ENCODE measurements at places on chromosomes 1 and 21.

DNA sequence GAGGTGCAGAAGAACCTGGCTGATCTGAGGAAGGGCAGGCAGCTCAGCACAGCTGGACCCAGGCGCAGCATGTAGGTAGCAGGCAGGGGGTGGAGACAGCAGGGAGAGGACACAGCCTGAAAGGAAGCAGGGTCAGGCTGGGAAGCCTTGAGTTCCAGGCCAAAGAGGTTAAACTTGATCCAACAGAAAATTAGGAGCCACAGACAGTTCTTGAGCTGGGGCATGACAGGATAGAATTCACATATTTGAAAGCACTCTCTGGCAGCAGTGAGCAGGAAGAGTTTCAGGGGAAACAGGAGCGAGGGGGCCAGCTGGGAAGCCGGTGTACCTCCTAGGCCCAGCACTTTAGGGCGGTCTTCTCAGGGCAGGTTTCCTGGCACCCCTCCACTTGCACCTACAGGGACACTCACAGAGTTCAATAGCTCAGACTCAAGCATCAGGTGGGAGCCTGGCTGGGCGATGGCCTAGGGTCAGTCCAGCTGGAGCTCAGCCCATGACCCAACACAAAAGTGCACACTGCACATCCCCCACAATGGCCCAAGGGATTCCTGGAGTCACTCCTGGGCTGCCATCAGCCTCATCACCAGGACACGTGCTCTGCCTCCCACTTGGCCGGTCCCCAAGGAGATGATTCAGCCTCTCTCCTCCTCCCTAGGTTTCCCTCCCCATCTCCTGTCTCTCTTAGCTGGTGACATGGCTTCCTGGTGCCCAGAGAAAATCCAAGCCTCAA lies 22.7 kb downstream of the MATN1 start:
- no peak for DNase-seq

DNA sequence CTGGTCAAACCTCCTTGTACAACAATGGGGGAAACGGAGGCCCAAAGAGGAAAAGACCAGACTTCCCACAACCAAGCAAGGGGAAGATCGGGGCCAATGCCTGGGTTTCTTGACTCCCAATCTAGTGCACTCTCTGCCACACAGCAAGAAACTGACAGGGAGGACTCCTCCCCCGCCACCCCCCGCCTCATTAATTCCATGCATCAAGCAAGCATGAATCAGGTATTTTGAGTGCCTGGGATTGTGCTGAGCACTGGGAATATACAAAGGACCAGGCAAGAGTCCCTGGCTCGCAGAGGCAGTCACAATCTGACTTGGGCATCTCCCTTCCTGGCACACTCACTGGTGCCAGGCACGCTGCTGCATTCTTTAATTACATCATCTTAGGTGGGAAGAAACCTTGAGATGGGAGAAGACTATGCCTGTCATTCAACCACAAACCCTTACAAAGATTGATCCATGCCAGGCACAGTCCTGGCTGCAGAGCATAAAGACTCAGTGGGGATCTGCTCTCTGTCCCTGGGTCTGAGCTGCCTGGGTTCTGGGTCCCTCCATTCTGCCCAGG lies 4.4 kb upstream of the KCNC4 start:
- DNase-seq: no peak

- peak; percentile 87 for DNase-seq
These were observed 155.0 kb upstream of the EDN2 start for GRCh38 chr1:41639332-41639936.

- peak; percentile 75 for DNase-seq
These were observed 43.7 kb downstream of the MRPL39 start for GRCh38 chr21:25563361-25564116.

- DNase-seq: no peak
These were observed at the start of gene CSF3R for GRCh38 chr1:36482724-36483388. Gene CSF3R, minus strand, starts transcription at chr1:36482913. Its CDS starts 3,417 bp downstream, at chr1:36479496.

GRCh38 chr1:228306275-228307217 lies 98.7 kb downstream of the OBSCN start:
- DNase-seq: no peak

DNA sequence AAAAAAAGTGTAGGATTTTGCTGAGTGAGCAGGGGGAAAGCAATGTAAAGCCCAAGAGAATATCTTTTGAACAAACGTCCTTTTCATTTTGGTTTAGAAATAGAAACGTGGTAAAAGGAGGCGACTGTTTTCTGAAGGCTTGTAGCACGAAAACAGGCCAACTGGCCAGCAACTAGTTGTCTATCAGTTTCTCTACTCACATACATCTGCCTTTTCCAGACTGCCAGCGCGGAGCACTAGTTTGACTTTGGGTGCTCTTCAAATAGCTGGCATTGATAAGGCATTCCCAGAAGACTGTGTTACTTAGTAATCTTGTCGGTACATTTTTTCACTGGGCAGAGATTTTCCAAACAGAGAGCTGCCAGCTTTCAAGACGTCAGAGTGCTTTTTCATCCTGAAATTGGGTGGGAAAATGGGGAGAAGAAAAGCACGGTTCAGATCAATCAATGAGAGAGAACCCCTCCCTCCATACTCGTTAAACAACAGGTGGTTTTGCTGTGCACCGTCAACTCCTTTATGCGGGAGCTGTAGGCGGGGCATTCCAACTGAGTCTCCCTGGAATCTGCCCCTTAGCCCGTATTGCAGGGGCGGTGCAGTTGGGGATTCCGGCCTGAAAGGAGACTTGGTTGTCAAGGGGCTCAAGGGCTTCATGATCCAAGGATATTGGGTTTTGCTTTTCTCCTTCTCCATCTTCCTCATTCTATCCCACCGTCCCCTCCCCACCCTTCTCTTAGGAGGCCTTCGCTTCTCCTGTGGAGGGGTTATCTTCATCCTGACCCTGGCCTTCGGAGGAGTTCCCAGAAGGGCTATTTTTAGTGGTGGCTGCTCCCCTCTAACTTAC lies 884 bp upstream of the LRRC8C start:
- DNase-seq: no peak

DNA sequence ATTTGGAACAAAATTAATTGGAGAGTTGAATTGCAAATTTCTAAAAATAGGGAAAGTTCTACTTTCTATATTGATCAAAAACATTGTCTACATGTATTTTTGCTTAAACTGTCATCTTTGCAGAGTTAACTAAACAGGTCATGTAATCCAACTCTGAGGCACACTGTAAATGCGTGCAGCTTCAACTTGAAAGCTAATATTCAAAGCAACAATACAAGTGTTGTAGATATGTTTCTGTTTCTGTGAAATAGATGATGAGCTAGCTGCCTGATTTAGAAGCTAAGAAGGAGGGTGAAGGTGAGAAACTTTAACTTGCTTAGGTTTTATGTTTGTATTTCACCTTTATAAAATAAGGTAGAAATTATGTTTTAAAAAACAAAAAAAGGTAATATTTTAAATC lies 77.2 kb downstream of the IVNS1ABP start:
- no peak for DNase-seq

DNA sequence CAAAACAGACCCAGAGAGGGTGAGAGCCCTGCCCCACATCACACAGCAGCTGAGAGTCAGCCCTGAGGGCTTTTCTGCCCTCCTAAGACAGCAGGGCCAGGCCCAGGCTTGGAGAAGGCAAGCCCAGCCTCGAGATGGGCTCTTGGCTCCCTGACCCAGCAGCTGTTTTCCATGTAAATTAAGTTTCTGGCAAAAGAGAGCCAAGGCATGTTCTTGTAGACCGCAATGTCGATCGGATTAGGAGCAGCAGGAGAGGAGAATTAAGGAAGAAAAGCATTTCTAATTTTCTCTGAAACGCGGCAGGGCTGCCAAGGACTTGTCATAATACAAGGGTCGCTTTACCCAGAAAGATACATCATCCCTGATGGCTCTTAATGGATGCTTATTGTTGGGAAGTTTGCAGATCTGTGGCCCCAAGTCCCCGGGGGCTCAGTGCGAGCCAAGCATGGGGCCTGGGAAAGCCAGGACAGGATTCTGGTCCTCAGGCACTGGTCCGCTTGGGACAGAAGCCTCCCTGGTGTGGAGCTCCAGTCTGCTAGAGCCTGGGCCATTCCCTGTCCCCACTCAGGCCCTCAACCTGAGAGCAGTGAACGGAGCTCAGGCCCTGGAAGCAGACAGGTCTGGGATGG lies 62.8 kb downstream of the DMRTB1 start:
- no peak for DNase-seq

DNA sequence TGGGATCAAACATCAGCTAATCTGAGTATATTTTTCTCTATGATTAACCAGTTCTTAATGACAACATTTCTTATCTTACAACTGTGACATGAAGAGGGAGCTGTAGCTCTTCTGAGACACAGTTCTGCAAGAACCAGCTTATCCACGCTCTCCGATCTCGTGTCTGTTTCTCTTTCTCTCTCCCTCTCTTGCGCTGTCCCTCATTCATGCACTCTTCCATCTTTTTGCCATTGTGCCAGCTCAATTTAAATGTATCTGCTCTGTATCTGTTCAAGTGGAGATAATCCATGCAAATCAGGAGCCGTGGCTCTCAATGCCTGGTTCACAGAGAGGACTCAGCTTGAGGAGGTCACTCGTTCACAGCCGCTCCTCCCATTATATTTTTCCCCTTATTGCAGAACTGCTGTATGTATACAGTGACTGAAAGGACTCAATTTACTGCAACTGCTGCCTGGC lies 494.7 kb upstream of the ADGRL2 start:
- DNase-seq: no peak

DNA sequence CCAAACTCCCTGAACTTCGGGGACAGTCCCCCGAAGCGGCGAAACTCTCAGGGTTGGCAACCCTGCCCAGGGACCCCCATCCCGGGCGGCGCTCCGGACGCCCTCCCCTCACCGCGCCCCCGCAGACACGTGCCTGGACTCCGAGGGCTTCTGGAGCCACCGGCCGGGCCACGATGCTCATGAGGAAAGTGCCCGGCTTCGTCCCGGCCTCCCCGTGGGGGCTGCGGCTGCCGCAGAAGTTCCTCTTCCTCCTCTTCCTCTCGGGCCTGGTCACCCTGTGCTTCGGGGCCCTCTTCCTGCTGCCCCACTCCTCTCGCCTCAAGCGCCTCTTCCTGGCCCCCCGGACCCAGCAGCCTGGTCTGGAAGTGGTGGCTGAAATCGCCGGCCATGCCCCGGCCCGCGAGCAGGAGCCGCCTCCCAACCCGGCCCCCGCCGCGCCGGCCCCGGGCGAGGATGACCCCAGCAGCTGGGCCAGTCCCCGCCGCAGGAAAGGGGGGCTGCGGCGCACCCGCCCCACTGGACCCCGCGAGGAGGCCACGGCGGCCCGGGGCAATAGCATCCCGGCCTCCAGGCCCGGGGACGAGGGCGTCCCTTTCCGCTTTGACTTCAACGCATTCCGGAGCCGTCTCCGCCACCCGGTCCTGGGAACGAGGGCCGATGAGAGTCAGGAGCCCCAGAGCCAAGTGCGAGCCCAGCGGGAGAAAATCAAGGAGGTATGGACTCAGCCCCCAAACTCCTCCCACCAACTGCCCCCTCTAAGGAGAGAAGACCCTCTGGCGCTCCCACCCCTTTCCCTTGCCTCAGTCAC lies 1.2 kb downstream of the MAN1C1 start:
- no peak for DNase-seq

DNA sequence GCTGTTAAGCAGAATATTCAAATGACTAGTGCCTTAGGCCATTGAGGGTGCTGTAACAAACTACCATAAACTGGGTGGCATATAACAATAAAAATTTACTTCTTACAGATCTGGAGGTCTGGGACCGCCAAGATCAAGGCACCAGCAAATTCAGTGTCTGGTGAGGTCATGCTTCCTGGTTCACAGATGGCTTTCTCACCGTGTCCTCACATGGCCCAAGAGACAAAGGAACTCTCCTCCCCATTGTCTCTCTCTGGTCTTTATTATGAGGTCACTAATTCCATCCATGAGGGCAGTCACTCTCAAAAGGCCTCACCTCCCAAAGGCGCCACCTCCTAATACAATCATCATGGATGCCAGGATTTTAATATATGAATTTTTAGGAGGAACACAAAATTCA lies 127.3 kb downstream of the GABPA start:
- DNase-seq: no peak

GRCh38 chr1:37255136-37255795 lies 219.1 kb upstream of the ZC3H12A start:
- peak; percentile 34 for DNase-seq

DNA sequence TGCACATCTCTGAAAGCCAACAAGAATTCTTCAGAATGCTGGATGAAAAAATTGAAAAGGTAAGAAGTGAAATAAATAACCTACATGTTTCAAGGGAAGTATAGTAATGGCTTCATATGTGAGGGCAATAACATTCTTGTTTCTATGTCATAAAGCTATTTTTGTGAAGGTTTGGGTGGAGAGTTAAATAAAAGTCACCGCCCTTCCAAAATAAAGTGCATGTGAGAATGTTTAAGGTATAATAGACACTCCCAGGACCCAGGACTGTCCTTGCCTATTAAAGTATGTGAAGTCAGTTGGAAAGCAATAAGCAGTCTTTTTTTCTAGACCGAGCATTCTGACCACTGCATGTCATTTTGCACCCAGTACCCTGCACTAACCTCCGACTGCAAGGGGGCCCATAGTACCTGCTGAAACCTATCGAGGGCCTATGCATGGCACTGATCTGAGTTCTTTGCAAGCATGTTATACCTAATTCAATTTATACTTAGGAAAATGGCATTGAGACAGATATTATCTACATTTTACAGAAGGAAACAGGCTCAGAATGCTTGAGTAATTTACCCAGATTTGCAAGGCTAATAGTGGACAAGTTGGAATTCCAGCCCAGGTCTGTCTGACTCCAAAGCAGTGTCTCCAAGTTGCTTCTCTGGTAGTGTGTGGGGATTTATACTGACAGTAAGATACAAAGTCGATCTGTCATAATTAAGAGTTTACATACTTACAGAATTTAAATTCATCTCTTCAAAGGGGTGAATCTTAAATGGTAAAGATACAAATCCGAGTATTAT lies 156.1 kb downstream of the EDEM3 start:
- no peak for DNase-seq
